NAMALWA (cell line): ENCODE measurements at places on chromosomes 7 and 10.
A peak's percentile ranks its signal among the peaks of the same experiment; 100 is the strongest.

GRCh38 chr10:71520042-71520441 lies 123.3 kb downstream of the CDH23 start:
- DNase-seq, result no peak

DNA sequence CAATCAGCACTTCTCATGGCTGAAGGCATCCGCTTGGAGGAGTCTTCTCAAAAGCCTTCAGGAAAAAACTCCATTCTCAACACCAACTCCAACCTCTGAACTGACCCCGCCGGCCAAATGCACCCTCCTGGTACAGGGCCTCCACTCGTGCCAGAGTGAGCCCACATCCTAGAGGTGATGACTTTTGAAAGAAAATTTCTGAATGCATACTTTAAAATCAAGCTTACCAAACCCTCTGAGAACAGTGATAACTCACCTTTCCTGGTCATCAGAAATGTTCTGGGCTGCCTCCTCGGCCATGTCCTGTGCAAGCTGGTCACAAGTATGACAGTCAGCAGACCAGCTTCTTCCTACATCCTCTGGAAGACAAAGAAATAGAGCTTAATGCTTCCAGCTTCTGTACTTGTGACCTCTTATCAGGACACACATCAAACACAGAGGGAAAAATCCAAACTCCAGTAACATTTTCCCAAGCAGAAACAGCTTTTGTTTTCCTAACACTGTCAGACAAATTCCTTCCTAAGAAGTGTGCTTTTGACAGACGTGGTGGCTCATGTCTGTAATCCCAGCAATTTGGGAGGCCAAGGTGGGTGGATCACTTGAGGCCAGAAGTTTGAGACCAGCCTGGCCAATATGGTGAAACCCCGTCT lies at the start of gene PKD1L1:
PKD1L1 (minus strand) TSS at position 326 of the 650 bp plus-strand sequence; CDS start at position 300, 26 bp downstream.
- DNase-seq, result no peak

DNA sequence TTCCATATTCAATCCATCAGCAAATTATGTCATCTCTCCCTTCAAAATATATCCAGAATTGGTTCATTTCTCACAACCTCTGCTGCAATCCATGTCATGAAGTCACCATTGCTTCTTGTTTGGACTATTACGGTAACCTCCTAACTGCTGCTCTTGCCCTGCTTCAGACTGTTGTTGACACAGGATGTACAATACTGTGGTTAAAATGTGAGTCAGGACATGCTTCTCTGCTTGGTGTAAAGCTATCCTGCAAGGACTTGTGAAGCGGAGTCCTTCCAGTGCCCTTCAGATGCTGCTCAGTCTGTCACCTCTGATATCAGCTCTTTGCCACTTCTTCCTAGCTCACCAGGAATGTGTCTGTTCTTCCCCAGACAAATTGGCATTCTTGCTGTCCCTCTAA lies 10.4 kb upstream of the NXPH1 start:
- no peak for DNase-seq

GRCh38 chr7:155813546-155814315 lies 1.5 kb upstream of the SHH start:
- no peak for DNase-seq

DNA sequence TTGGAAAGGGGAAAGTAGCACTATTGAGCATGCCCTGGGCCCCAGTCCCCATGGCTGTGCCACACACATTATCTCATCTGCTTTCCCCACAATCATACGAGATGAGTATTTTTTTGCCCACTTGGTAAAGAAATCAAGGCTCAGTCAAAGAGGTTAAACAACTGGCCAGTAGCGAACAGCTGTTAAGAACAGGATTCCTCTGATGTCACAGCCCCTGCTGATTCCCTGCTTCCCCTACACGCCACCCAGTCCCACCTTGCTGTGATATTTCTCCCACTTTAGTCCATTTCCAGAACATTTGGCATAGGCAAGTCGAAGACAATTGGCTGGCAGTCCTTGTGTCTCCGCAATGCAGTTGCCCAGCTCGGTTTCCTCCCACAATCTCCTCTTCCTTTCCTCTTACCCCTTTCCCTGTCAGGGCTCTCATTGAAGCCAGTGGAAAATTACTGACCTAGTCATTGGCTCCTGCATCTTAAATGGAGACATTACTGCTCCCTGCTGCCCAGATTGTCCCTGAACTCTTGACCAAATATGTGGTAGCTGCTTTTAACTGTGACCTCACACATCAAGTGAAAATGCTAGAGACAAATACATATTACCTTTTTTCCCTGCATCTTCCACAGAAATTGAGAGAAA lies 56.5 kb upstream of the EEPD1 start:
- DNase-seq, result no peak

- no peak for DNase-seq
These were observed 81.1 kb downstream of the PLPP4 start for GRCh38 chr10:120538091-120538490.

DNA sequence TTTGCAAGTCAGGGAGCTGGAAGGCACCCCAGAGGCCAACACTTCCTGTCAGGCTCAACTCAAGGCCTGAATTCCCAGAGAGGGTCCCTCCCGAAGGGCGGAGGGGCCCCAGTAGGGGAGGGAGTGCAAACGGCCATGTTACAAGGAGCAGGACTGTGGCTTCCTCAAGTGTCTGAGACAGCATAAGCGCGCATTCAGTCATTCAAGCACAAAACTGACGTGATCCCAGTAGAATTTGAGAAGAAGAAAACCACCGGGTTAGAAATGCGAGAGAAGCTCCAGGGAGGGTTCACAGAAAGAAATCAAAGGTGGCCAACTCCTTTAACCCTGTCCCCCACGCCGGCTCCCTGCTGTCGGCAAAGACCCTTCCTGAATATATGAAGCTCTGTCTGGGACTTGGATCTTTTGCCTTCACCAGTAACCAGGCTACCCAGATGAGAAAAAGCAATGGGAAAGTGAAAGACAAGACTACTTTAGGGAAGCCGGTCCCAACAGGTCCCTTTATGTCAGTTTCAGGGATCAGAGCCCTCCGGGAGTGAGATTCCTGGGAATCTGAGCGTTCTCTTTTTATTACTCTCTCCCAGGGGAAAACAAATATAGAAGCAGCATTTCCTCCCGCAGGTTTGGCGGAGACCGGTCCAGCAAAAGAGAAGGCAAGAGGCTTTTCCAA lies 1.3 kb downstream of the AFAP1L2 start:
- DNase-seq, result no peak

- DNase-seq, result no peak
These were observed 297.6 kb downstream of the LHFPL3 start for GRCh38 chr7:104625956-104626355.

GRCh38 chr10:102627736-102628293 lies 16.5 kb upstream of the TRIM8 start:
- no peak for DNase-seq

- DNase-seq, result no peak
These were observed 107.2 kb upstream of the TRIM24 start for GRCh38 chr7:138352570-138353461.

DNA sequence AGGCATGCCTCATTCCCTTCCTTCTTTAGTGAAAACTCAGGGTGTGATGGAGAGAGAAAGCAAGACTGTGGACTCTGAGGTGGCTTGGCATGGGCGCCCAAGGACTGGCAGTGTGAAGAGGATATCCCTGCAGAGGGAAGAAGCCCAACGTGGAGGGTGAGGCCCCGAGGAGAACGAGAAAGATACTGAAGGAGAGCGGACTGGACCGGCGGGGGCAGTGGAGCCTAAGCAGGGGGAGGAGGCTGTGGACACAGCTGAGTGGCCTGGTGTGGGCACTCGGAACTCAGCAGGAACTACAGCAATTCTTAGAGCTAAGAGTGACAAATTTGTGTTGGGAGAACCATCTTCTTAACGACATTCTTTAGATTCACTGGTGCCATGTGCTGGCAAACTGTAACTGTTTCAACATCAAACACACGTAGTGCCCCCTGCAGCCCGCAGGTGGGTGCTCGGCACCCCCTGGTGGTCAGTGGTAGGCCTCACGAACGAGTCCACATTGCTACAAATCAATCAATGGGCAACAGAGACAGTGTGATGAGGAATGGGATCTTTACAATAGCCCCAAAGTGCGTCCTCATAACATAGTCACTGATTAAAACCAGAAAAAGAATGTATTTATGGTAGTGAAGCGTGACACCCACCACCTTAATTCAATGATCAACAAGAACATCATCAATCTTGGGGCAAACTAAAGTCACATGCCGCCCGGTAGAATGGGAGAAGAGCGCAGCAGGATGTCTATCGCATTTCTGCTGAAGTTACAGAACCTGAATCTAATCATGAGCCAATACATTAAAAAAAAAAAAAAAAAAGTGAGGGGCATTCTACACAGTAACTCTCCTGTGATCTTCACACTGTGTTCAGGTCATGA lies 2.0 kb upstream of the SFTPA1 start:
- DNase-seq, result peak; percentile 54

GRCh38 chr10:116873134-116873533 lies 23.8 kb downstream of the ENO4 start:
- DNase-seq, result no peak

GRCh38 chr10:59085711-59086502 lies 90.5 kb upstream of the PHYHIPL start:
- no peak for DNase-seq
